ENCODE measurements at places on chromosomes 3 and 15.
A peak's percentile ranks its signal among the peaks of the same experiment; 100 is the strongest.

DNA sequence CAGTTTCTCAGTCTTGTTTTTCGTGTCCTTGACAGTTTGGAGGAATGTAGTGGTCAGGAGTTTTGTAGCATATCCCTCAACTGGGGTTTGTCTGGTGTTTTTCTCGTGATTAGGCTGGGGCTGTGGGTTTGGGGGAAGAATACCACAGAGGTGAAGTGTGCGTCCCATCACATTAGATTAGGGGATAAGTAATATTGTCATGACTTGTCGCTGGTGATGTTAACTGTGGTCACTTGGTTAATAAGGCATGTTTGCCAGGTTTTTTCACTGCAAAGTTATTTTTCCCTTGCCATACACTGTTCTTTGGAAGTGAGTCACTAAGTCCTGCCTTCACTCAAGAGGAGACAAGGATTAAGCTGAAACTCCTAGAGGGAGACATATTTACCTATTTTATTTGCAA is 39.1 kb downstream of the PAK2 start:
- DNase-seq, result no peak

GRCh38 chr3:65194744-65195143 is 506.9 kb upstream of the ADAMTS9 start:
- DNase-seq, result no peak

GRCh38 chr3:174869448-174869847 is 10.3 kb downstream of the NAALADL2 start:
- DNase-seq, result no peak

GRCh38 chr15:29860872-29861271 is 38.6 kb upstream of the TJP1 start:
- DNase-seq, result no peak

- peak; percentile 41 for DNase-seq
Measured at GRCh38 chr15:51380999-51381806, 39.7 kb downstream of the GLDN start.

DNA sequence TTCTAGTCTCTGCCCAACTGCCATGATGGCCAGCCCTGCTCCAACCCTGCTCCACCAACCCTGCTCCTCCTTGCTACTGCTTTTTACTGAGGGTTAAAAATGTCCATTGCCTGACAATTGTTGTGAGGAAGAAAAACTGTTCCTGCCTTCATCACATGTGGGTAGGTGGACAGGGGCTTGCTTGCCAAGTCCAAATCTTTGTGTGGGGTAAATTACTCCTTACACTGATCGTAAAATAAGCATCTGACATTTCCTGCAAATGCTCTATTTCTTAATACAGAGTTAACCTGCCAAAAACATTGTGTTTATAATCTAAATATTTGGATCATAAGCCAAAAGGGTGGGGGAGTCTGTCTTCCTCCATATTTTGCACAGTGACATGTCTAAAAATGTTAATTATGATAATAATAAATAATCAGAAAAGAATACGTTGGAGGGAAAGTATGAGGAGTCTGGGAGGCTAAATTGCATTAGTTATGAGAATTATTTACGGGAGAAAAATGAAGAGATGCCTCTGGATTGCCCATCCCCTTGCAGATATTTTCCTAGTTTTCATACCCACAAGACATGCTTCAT is 242.5 kb upstream of the TBL1XR1 start:
- no peak for DNase-seq

- DNase-seq, result no peak
Measured at GRCh38 chr15:39684233-39684632, 98.4 kb downstream of the FSIP1 start.

GRCh38 chr15:98151096-98151495 is 190.6 kb downstream of the ARRDC4 start:
- DNase-seq, result no peak

DNA sequence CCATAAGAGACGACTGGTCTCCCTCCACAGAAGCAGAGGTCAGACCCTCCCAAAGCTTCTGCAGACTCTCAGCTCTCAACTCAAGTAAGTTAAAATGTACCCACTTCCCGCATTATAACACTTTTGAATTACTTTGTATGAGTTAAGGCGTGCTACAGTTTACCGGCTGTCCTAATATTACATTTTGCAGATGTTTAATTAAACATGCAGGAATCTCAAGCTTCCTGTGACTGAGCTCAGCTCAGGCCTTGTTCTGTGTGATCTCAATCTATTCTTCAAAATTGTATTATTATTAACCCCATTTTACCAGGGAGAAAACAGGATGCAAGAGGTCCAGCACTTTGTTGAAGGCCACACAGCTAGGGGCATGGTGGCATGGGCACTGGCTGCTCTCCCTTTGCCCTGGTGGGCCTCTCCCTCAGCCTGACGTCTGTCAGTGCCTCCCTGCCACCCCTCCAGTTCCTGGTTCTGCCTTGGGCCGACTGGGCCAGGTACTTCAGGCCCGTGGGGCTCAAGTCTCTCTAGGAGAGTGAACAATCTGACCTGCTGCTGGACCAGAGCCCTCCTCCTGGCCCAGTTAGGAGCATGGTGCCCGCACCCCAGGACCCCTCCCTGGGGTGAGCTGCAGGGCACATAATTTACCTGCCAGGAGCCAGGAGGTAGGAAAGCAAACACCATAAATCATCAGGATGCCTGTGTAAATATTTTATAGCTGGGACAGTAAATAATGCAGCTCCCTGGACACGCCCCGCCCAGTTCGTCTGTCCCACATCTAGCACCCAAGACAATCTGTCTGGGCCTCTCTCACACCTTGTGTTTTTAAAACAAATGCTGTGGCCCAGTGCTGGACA is 14.9 kb upstream of the RFT1 start:
- DNase-seq, result no peak

- DNase-seq, result no peak
Measured at GRCh38 chr15:60673918-60674558, 195.1 kb upstream of the ICE2 start.

- peak; percentile 89 for DNase-seq
Measured at GRCh38 chr3:69080233-69080920, at the start of gene UBA3. Gene UBA3 (minus strand): TSS chr3:69080365. CDS start chr3:69080353, 12 bp downstream.

- DNase-seq, result no peak
Measured at GRCh38 chr3:9229879-9230278, 19.6 kb downstream of the SRGAP3 start.

DNA sequence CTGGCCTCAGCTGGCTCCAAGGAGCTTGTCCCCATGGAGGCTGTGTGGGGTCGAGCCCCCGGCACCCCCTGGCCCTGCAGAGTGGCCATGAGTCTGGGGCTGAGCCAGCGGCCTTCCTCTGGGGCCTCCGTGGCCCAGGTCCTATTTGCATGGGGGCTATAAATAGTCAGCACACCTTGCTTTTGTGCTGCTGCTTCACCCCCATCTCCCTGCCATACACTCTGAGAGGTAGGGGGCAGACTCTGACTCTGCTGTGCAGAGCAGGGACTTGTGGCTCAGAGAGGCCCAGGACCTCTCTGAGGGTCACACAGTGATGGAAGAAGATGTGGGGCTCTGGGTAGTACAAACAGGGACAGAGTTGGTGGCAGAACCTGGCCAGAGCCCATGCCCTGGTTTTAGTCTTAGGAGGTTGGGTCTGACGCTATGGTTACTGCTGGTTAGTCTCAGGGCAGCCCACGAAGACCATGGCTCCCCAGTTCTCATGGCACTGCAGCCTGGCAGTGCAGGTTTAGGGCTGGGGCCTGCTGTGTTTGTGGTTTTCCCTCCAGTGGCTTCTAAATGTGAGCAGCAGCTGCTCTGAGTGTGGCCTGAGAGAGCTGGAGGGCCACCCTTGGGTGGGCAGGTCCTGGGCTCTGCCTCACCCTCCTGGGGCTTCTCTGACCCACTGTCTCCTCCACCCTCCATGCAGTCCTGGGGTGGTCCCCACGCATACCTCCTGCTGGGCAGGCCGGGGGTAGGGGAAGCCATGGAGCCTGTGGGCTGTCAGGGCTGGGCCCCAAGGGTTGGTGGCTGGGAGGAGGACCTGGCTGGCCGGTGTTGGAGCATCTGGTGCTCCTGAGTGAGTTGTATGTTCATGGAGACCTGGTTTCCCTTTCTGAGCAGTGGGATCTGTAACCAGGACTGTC is 13.6 kb downstream of the PRKCD start:
- no peak for DNase-seq

DNA sequence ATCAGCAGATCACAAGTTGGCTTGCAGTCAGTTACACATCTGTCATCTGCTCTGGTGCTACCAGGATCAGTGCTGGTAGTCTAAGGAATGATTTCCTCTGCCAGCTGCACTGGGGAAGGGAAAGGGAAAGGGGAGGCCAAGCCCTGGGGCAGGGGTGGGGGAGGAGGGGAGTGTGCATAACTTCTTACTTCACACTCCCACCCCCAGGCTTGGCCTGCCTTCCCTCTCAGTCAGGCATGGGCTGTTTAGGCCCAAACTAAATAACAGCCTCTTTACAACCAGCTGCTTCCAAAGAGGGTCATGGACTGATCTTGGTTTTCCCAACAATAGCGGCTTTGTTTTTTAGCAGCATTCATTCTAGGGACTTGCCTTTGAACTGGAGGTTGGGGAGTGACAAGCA is 86.1 kb upstream of the PSMD6 start:
- peak; percentile 16 for DNase-seq

DNA sequence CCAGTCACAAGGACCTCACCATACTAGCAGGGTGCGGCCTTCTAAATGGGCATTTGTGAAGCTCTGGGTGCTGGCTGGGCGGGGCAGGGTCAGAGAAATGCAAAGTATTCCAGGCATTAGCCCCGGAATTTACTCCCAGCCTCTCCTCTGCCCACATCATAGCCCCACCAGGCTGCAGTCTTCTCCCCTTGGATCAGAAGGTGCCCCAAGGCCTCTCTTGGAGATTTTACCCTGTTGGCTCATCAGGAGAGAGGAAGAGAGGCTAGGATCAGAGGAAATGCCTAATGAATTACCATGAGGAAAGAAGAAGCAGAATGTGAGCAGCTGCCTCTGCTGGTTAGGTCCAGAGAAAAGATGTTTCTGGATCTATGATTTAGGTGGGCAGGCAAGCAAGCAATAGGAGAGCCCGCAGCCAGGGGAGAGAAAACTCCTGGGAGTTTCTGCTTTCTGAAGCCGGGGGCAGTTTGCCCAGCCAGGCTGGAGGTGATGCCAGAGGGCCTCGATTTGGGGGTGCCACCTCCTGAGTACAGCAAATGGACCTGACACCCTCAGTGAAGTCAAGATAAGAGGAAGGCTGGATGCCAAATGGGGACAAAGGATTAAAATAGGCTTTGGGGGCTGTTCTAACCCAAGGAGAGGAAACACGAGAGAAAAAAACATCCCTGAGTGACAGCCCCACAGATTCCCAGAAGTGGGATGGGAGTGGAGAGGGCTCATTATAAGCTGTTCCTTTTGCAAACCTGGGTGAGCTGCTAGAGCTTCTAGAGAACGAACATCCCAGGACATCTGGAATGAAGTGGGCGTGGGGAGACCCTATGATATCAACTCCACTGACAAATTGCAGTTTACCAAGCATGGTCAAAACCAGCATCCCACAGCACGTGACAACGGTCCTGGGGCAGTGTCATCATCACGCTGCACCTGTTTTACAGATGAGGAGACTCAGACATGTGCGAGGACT is 65.4 kb downstream of the BDH1 start:
- DNase-seq, result no peak

DNA sequence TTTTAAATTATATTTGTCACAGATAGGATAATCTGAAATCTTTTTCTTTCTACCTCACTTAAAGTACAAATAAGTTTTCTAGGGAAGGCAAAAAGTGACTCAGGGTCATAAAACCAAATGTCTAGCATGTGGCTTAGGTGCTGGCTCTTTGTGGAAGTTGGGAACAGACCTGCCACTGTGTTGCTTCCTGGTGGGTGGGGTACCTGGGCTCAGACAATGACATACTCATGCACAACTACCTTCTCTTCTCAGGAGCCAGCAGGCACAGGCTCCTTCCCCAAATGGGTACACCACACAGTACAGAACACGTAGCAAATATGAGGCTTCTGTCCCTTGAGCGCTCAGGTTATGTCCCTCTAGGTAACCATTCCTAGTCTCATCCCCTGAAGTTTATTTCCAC is 40.1 kb upstream of the MUC13 start:
- DNase-seq, result no peak

GRCh38 chr3:197809356-197810020 is 18.4 kb downstream of the LRCH3 start:
- DNase-seq, result no peak

DNA sequence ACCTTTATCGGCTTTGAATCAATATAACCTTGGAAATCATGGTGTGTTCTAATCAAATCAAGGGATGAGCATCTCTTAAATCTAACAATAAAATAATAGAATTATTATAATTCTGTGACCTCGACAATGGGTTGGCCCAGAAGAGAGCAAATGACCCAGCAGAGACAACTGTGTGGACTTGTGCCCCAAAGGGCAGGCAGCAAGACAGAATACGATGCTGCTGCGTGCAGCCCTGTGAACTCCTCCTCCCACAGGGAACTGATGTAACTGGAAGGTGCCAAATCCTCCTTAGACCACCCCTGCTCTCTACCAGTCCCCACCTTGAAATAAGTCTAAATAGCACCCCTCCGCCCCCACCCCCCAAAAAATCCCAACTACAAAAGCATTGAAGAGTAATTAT is 50.7 kb upstream of the ACAN start:
- no peak for DNase-seq

DNA sequence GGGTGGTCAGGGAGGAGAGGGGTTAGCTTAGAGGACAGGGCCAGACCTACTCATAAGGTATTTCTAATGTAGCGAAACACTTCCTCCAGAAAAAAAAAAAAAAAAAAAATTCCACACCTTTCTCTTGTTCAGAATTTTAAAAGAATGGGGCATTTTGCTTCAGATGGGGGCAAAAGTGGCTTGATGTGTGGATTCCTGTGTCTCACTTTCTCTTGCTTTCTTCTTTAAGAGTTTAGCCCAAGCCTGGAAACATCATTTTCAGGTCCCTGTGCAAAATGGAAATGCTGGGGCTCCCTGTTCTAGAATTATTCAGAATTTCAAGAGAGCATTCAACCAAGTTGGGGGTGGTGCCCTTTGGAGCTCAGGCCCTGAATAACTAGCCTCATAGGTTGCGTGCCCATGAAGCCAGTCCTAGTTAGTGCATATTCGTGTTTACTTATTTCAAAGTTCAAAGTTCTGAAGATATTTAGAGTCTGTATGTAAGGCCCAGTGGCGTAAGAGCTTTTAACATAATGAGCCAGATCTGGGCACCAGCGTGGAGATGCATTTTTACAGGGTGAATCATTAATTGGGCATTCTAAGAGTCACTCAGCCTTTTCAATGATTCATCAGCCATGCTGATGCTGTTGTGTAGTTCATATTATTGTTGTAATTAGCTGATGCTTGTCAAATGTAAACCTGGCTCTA is 104.5 kb downstream of the RPLP1 start:
- no peak for DNase-seq

DNA sequence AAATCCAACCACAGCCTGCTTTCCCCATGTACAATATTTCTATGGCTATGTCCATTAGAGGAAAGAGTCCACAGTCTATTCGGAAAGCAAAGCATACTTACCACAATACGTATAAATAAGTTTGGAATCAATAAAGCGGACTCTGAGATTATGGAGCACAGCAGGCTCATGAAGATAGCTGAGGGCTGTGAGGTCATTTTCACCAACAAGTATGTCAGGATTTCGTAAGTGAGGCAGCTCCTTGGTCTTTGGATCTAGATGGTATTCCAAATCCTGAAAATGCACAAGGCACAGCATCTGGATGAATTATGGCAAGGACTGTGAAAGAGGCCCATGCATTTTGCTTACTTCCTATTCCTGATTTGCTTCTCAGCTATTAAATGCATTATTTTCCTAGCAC is 100.4 kb downstream of the MYO5A start:
- DNase-seq, result no peak

- peak; percentile 50 for DNase-seq
Measured at GRCh38 chr3:57017459-57017845, 43.0 kb upstream of the SPATA12 start.

All from nucleus accumbens (tissue), 56 donors.